ENCODE measurements at places on chromosomes 2 and 18.
A peak's percentile ranks its signal among the peaks of the same experiment; 100 is the strongest.

DNA sequence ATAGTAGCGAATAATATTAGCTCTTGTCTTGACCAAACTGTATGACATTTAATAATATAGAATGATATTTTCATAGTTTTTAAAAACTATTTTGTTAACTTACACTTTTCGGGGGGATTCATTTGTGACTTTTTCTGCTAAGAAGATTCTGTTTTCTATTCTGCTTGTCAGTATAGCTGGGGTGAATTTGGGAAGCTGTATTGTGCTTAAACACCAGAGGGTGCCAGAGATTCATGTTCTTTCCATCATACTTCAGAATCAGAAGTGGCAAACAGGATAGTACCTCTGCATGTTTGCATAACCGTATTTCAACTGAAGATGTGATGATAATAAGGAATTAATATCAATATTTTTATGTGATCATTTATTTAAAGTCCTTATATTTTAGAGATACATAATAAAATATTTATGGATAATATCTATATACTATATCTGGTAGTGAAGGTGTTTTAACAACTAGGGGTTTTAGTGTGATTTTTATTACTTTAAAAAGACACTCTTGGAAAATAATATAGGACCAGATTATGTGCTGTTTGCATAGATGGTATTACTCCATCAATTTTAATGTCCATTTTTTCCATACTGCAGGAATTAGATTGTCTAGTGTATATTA lies 81.0 kb downstream of the TAF4B start:
- peak; percentile 28 for DNase-seq

- DNase-seq: no peak
Measured at GRCh38 chr2:79830501-79830900, 317.6 kb downstream of the CTNNA2 start.

- peak; percentile 19 for DNase-seq
Measured at GRCh38 chr2:215002500-215002899, 135.9 kb downstream of the ABCA12 start.

DNA sequence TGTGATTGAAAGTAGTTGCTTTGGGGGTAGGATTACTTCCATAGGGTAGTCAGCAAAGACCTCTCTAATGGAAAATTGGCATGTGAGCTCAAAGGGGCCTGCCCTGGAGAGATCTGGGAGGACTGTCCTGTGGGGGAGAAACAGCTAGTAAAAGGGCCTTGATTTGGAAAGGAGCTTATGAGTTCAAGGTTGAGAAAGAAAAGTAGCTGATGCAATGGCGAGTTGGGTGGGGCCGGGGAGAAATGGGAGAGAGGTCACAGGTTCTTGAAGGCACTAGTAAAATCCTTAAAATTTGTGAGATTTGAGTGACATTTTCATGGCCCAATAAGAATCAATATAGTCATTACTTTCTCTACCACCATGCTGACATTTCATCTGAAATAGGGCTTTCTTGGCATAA lies 82.0 kb upstream of the CCDC195 start:
- no peak for DNase-seq

DNA sequence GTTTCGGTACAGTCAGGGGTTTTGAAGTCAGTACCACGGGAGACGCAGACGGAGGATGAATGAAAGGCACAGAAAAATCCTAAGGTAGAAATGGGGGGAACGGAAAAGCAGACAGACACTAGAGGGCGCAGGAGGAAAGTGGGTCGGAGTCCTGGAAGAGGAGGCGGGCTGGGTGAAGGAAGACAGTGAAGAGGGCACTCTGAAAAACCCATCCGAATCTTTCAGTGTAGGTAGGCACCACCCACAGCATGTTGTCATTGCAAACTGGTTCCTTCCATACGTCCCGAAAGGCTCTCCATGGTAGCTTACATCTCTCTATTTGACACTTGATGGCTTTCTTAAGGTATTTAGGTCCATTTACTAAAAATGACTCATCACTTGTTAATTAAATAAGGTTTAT lies 18.5 kb upstream of the ZNF236 start:
- DNase-seq: peak; percentile 60

DNA sequence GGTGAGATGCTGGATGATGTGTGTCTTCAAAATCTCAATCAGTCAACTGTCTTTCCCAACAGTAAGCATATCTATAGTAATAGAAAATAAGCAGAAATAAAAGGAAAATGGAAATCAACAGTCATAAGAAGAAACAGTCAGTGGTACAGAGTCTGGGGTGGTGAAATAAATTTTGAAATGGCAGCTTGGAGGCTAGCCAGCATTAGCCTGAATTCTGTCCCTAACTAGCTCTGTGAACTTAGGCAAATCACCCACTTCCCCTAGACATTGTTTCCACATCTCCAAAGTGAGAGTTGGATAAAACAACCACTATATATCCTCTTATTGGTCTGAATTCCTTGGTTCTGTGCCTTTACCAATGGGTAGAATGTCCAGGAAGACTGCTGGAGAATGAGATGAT lies 189.7 kb upstream of the REV1 start:
- no peak for DNase-seq

- DNase-seq: no peak
Measured at GRCh38 chr2:25490217-25490616, 148.5 kb upstream of the DNMT3A start.

DNA sequence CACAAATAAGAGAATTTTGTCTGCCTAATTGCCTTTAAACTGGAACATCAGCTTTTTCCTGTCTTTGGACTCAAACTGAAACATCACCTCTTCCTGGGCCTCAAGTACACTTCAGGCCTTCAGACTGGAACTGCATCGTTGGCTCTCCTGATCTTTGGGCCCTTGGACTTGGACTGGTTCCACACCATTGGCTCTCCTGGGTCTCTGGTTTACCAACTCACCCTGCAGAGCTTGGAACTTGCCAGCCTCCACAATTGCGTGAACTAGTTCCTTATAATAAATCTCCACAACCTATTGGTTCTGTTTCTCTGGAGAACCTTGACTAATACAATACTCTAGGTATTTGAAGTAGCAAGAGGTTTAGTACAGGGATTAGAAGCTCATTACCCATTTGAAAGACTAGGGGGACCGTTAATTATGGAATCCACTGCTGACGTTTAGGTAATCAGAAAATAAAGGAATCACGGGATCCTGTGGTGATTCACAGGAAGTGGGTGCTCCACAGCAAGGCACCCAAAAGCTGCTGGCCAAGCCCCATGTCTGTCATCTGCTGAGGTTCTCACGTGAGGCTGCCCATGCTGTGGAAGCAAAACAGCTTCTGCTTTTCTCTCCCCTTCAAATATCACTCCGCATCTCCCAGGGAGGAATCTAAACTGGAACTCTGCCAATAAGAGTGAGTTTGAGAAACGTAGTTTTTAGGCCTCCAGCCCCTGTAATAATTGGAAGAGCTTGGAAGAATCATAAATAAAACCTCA lies 20.0 kb upstream of the SGPP2 start:
- DNase-seq: no peak

DNA sequence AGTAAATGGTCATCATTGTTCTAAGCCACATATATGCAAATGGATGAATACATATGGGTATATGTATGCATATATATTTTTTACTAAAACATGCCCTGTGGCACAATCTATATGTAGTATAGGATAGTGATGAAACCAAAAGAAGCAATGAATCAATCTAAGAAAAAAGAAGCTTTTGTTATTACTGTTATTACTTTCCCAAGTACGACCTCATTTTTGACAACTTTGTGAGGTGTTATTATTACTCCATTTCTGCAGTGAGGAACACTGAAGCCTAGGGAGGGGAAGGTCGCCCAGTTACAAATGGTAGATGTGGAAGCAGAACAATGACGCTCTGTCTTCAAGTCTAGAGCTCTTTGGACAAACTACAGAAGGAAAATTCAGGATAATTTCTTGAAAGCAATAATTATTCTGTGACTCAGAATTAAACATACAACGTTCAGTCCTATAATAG lies 38.3 kb downstream of the STAT4 start:
- DNase-seq: no peak

- no peak for DNase-seq
Measured at GRCh38 chr2:19127616-19128015, 230.8 kb downstream of the OSR1 start.

GRCh38 chr2:106551417-106552130 lies 64.4 kb downstream of the CD8B2 start:
- DNase-seq: no peak

DNA sequence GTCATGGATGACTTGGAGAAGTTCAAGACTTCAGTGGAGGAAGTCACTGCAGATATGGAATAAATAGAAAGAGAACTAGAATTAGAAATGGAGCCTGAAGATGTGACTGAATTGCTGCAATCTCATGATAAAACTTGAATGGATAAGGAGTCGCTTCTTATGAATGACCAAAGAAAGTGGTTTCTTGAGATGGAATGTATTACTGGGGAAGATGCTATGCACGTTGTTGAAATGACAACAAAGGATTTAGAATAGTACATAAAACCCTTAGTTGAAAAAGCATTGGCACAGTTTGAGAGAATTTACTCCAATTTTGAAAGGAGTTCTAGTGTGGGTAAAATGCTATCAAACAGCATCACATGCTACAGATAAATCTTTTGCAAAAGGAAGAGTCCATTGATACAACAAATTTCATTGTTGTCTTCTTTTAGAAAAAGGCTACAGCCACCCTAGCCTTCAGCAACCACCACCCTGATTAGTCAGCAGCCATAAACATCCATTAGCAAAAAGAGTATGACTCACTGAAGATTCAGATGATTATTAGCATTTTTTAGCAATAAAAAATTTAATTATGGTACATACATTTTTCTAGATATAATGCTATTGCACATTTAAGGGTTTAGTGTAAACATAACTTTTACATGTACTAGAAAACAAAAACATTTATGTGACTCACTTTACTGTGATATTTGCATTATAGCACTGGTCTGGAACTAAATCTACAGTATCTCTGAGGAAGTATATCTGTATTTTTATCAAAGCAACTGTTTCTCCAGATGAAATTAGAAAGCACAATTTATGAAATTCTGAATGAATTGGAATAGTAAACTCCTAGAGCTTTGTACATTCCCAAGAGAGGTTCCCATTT lies 110.5 kb upstream of the TACR1 start:
- no peak for DNase-seq
